MG63 (cell line): ENCODE measurements at places on chromosomes 5 and 9. TPM values are rescaled to one million over a fixed set of nuclear protein-coding genes. Genes with fewer than 3 reads are reported as not detected.

The LNPEP gene
- 21.4 and 24.2 TPM in 2 replicates for total RNA-seq

DNA sequence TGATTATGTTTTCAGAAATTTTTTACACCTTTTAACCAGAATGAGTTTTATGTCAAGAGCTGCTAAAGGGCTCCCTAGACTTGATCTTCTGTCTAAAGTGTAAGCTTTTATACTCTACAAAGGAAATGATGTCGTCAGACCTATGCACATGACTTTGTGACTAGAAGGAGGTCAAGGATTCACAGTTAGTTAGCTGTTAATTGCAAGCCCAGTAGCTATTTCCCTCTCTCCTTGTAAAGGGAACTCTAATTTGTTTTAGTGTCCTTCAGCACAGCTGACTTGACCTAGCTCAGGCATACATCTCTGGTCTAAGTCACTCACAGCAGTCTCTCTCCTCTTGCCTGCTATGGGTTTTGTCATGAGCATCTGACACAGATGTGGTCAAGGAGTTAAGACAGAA lies 173.5 kb upstream of the NREP start:
- DNase-seq = no peak

DNA sequence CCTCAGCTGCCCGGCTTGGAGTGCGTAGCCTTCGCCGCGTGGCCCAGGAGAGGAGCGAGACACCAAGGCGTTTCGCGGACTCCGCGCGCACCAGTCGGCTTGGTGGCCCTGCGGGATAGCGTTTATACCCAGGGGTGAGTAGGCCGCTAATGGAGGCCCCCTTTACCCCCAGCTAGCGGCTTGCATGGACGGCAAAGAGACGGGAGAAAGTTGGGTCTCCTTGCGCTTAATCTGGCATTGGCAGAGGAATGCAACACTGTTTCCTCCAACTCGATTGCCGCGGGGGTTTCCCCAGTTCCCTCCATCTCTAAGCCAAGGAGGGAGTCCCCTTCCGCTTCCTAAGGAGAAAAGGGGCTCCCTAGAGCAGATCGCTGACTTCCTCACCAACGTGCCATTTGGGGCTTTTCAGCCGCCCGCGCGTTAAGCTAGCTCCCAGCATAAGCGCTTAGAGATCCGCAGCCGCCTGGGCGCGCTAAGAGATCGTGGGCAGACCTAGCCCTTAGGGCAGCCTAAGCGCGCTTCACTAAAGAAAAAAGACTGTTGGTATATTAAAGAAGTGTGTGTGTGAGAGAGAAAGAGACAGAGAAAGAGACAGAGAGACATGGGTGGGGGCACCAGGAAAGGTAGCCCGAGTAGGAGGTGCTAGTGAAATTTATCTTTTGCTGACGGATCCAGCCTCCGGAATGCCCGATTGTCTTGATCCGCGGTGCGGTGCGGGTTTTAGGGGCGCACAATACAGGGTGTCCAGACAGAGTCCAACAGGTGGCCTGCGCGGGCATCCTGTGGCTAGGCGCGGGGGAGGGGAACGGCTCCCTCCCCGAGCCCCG lies 597.9 kb upstream of the SGCD start:
- DNase-seq = peak; percentile 22

DNA sequence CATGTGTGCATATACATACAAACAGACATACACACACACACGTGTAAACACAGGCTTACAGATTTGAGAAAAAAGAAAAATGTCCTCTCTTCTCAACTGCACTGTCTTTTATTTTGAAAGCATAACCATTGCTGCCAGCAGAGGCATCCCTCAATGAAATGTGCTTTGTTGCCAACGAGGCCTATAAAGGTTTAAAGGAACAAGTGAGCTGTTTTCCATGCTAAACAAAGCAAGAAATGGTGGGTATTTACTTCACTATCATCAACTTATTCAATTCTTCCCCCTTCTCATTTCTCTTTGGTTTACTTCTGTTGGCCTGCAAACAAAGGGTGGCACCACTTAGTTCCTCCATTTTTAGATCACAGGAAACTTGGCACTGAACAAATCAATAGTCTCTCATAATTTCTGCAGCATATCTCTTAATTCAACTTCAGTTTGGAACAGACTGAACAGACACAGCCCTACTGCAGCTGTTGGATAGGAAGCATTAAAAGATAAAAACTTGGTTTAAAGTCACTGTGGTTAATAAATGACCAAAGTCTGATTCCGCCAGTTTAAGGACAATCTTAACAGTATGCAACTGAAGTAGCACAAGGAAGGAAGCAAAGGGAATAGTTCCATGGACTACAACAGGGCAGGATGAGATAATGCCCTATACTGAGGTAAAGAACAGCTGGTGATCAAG lies 21.7 kb downstream of the TTC33 start:
- DNase-seq = no peak
